Type B pancreatic cell (in vitro differentiated cells): ENCODE measurements at places on chromosomes 4 and X.

- H3K27ac ChIP-seq, result no peak overlapping the region
- peaks cover 6% of the 10 kb centered on the region for H3K4me1 ChIP-seq
- no peak for DNase-seq
- H3K36me3 ChIP-seq, result no peaks in the 10 kb centered on the region
- H3K27me3 ChIP-seq, result no peaks in the 10 kb centered on the region
These were observed 348.8 kb downstream of the CCSER1 start for GRCh38 chr4:90476019-90476418.

- peaks cover 5% of the 10 kb centered on the region for H3K4me1 ChIP-seq
- H3K4me3 ChIP-seq, result no peak overlapping the region
- no peak overlapping the region for H3K27ac ChIP-seq
These were observed 725.4 kb downstream of the PCDH7 start for GRCh38 chr4:31445526-31445925.

- no peaks in the 10 kb centered on the region for H3K27me3 ChIP-seq
- no peaks in the 10 kb centered on the region for H3K4me1 ChIP-seq
- no peak overlapping the region for H3K27ac ChIP-seq
These were observed 36.4 kb downstream of the NLRP2B start for GRCh38 chrX:57643698-57644097.

DNA sequence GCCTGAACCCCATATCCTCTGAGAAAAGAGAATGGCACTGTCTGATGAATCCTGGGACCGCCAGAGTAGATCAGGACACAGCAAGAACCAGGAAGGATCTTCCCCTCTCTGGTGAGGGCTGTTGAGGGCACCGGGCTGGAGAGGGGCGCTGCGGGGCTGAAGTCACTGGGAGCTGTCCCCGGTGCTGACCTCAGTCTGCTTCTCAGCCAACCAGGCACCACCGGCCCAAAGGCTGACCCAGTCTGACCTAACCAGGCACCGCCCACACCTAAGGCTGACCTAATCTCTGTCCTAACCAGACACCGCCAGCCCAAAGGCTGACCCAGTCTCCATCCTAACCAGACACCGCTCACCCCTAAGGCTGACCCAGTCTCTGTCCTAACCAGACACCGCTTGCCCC lies 82.8 kb downstream of the CPZ start:
- no peaks in the 10 kb centered on the region for H3K4me1 ChIP-seq
- no peaks in the 10 kb centered on the region for H3K36me3 ChIP-seq
- no peak overlapping the region for H3K27ac ChIP-seq
- DNase-seq, result no peak
- H3K4me3 ChIP-seq, result no peak overlapping the region
- peaks cover 58% of the 10 kb centered on the region for H3K27me3 ChIP-seq

DNA sequence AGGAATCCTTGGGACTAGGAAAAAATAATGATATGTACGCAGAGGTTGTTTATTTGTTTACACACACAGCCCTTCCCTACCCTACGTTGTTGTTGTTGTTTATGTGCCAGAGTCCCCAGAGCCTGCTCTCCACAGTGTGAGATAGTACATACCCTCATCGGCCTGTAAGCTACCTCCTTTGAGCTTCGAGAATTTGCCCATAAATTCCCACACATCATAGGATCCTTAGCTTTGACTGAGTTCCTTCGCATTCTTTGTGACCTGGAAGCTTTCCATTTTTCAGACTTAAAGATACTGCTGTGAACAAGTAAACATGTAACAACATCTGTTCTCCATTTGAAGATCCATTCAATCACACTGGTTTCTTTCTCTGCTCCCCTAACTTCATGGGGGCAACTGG lies 114.5 kb downstream of the IRF2 start:
- no peak for DNase-seq
- peaks cover 32% of the 10 kb centered on the region for H3K4me1 ChIP-seq

DNA sequence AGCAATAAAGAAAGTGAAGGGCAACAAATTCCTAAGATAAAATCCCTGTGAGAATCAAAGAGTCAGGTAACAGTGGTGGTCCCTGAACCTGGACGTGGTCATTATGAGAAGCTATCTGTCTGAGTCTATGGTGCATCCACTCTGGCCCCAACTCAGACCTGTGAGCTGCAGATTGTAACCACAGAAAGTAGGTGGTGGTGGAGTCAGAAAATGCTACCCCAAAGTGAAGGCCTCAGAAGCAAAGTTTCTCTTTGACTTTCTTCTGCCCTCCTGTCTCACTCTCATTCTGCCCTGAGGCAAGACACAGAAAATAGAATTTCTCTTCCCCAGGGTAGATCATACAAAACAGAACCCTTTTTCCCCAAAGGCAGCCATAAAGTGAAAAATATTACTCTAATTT lies 84.1 kb upstream of the NEIL3 start:
- no peak overlapping the region for H3K4me3 ChIP-seq
- H3K27me3 ChIP-seq, result no peaks in the 10 kb centered on the region
- DNase-seq, result no peak

- no peak for DNase-seq
- no peak overlapping the region for H3K4me3 ChIP-seq
- no peak overlapping the region for H3K27ac ChIP-seq
- no peaks in the 10 kb centered on the region for H3K36me3 ChIP-seq
- H3K27me3 ChIP-seq, result no peaks in the 10 kb centered on the region
- peaks cover 13% of the 10 kb centered on the region for H3K4me1 ChIP-seq
These were observed 1084.9 kb downstream of the RPA4 start for GRCh38 chrX:97968376-97969163.

GRCh38 chr4:23438764-23439163 lies 451.1 kb downstream of the PPARGC1A start:
- H3K4me1 ChIP-seq, result no peaks in the 10 kb centered on the region
- no peaks in the 10 kb centered on the region for H3K27me3 ChIP-seq
- H3K27ac ChIP-seq, result no peak overlapping the region
- no peak overlapping the region for H3K4me3 ChIP-seq
- H3K36me3 ChIP-seq, result no peaks in the 10 kb centered on the region

DNA sequence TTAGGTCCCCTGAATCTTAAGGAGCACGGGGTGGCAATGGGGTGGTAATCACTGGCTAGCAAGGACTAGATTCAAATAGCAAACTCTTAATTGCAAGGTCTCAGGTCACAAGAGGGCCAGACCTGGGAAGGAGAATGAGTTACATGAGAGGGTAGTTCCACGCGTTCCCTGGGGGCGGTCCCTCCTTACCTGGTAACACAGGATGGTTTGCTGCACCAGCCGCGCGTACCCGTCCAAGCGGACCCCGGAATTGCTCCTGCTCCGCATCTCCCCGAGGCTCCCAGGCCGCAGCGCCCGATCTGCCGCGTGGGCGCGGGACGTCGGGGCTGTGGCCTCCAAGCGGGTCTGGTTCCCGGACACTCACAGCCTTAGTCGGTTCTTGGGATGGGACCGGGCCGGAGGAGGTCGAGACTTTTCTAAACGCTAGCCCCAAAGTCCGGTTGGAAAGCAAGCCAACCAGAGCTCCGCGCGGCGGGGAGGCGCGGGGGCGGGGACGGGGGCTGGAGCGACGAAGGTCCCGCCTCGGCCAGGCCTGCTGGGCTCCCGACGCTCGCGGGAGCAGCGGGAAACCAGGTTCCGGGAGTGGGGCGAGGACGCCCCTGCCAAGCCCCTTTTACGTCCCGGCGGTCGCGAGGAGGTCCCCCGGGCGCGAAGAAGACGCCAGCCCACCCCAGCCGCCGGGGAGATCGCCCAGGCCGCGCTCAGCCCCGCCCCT lies at the start of gene PHKA2:
PHKA2 (minus strand) TSS at position 449 of the 715 bp plus-strand sequence; CDS start at position 267, 182 bp downstream.
- peak within 1 kb of the TSS; percentile 89 for H3K4me3 ChIP-seq
- peak; percentile 80 for DNase-seq
- no peaks in the 10 kb centered on the region for H3K27me3 ChIP-seq
- no peaks in the 10 kb centered on the region for H3K36me3 ChIP-seq
- H3K27ac ChIP-seq, result peak within 1 kb of the TSS; percentile 69
- peaks cover 5% of the 10 kb centered on the region for H3K4me1 ChIP-seq

- no peak overlapping the region for H3K27ac ChIP-seq
- no peaks in the 10 kb centered on the region for H3K36me3 ChIP-seq
- no peaks in the 10 kb centered on the region for H3K4me1 ChIP-seq
- no peak overlapping the region for H3K4me3 ChIP-seq
These were observed 1158.1 kb downstream of the FSTL5 start for GRCh38 chr4:161005746-161006145.

DNA sequence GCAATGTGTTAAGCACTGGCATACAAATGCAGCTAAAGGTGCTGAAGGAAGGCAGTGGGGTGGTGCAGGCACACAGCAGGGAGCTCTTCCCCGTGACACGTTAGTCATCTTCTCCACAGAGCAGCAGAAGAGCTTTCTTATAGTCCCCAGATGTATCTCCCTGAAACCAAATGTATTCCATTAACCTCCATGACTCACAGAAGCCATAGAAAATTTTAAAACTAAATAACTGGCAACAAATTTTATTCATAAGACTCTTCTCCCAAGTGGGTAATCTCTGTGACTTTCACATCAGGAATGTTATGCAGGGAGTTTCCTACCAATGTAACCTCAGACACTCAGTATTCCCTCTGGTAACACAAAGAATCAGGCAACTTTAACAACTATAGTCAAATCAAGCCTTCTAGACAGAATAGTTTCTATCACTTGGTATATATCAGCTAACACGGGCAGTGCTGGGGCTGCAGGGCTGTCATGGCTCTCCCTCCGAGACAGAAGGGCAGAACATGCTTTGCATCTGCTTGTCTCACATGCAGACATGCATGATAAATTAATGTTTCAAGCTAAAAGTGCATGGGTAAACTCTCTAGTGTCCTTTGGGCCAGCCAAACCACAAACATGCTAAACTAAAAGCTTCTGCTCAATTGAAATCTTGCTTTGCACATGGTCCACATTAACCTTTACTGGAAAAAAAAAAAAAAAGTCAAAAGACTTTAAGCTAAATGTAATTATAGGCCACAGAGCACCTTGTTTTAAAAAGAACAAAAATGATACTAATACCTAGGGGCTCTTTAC lies 28.2 kb downstream of the ANXA5 start:
- peaks cover 46% of the 10 kb centered on the region for H3K36me3 ChIP-seq
- DNase-seq, result no peak
- peaks cover 11% of the 10 kb centered on the region for H3K4me1 ChIP-seq
- H3K27ac ChIP-seq, result no peak overlapping the region

- H3K4me3 ChIP-seq, result no peak overlapping the region
- no peaks in the 10 kb centered on the region for H3K27me3 ChIP-seq
- DNase-seq, result no peak
- no peaks in the 10 kb centered on the region for H3K4me1 ChIP-seq
- H3K27ac ChIP-seq, result no peak overlapping the region
These were observed 70.9 kb upstream of the ARHGEF9 start for GRCh38 chrX:63855896-63856295.

GRCh38 chr4:151165205-151166000 lies 66.0 kb downstream of the RPS3A start:
- DNase-seq, result no peak
- peaks cover 18% of the 10 kb centered on the region for H3K36me3 ChIP-seq
- H3K4me1 ChIP-seq, result peaks cover 20% of the 10 kb centered on the region
- H3K27me3 ChIP-seq, result no peaks in the 10 kb centered on the region
- H3K27ac ChIP-seq, result no peak overlapping the region

DNA sequence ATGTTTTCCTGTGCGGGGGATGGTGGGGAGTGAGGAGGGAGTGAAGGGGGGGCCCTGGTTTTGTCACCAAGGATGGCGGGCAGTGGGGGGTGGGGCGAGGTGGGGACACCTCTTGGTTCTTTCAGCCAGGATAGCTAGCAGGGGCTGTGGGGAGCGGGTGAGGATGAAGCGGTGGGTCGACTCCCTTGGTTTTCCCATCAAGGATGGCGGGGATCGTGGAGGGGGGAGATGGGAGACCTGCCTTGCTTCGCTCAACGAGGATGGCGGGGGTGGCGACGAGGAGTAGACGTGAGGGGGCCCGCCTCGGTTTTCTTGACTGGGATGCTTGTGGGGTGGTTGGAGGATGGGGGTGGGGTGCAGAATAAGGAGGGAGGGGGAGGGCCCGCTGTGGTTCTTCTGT lies 643 bp downstream of the FHL1 start:
- peaks cover 36% of the 10 kb centered on the region for H3K27me3 ChIP-seq
- no peak for DNase-seq
- peak overlapping the region; percentile 78 for H3K4me3 ChIP-seq
- H3K4me1 ChIP-seq, result peaks cover 8% of the 10 kb centered on the region

DNA sequence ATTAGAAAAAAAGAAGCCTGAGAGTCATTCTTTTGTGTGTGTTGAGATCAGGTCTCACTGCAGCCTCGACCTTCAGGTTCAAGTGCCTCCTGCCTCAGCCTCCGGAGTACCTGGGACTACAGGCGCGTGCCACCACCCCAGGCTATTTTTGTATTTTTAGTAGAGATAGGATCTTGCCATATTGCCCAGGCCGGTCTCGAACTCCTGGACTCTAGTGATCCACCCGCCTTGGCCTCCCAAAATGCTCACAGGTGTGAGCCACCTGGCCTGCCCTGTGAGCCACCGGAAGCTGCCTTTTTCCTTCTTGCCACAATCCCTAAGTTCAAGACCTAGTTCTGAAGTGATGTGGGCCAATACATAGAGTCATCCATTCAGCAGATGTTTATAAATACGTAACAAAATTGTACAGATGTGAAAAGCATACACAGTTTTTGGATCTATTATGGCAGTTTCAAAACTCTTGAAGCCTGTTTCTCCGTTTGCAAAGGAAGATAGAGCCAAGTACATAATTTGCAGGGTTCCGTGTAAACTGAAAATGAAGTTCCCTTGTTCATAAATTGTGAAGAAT lies 536 bp upstream of the CTSO start:
- H3K4me1 ChIP-seq, result peaks cover 5% of the 10 kb centered on the region
- H3K36me3 ChIP-seq, result peaks cover 3% of the 10 kb centered on the region
- peak overlapping the region; percentile 97 for H3K27ac ChIP-seq
- H3K4me3 ChIP-seq, result peak overlapping the region; percentile 94

DNA sequence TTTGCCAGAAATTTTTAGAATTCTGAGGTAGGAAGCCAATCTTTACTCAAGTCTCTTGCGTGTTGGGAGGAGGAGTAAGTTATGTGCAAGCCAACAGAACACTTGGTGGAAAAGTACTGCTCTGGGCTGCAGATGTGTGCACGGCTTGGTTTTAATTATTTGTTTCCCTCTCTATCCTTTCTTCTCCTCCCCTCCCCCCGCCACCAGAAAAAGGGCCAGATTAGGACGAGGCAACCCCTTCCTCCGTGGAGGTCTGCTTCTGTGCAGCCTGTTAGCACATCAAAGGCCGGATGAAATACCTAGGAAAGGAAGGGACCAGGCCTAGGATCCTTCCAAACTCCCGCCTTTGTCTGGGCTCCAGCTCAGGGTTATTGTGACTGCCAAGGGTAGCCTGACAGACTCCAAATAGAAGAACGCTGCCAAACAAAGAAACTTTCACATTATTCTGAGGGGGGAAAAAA lies 1.0 kb upstream of the PGRMC1 start:
- DNase-seq, result no peak
- peaks cover 13% of the 10 kb centered on the region for H3K36me3 ChIP-seq
- peaks cover 18% of the 10 kb centered on the region for H3K4me1 ChIP-seq
- no peaks in the 10 kb centered on the region for H3K27me3 ChIP-seq
